ENCODE measurements at places on chromosomes 12 and 14.

DNA sequence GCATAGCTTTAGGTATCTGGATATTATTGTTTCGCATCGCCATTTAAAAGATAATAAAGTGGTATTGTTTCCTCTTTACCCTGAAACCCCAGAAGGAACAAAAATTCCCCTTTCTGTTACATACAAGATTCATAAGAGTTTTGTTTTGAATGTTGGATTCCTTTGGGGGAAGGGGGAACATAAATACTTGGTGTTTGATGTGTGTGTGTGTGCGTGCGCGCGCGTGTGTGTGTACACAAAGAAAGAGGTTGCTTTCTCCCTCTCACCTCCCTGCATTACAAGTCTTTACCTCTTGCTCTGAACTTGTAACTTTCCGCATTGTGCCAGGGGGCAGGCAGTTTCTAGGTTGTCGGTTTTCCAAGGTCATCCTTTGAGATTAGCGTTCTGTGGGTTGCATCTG is 76.4 kb downstream of the GPATCH2L start:
- no peak for DNase-seq

- no peak for DNase-seq
These were observed 36.7 kb downstream of the TMEM116 start for GRCh38 chr12:111976291-111976690.

GRCh38 chr14:94649543-94650443 is 37.6 kb downstream of the SERPINA3 start:
- no peak for DNase-seq

DNA sequence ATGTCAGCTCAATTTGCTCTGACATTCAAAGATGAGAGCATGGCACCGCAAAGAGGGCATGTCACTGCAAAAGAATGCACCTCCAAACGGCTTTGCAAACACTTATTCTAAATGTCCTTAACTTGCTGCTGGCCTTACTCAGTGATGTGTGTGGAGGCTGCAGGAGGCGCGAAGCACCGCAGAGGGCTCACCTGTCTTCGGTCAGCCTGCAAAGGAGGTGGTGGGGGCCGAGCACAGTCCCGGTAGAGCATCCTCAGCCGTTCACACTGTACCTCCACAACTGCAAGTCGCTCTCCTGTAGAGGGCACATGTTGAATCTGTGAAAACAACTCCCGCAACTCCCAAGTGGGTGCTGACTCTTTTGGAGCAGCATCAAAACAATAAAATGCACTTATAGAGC is 93.8 kb downstream of the TRAFD1 start:
- no peak for DNase-seq

DNA sequence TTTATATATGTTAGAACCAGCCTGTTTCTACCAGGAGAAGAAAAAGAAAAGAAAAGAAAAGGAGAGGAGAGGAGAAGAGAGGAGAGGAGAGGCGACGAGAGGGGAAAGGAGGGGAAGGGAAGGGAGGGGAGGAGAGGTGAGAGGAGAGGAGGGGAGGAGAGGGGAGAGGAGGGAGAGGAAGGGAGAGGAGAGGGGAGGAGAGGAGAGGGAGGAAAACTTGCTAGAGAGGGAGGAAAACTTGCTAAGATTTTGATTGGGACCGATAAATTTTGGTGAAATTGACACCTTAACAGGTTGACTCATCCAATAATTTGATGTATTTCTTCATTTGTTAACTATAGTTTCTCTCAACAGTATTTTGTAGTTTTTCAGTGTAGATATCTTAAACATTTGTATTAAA is 164.0 kb upstream of the SYT1 start:
- DNase-seq, result no peak

- no peak for DNase-seq
These were observed 9.0 kb downstream of the TAPBPL start for GRCh38 chr12:6460751-6461371.

DNA sequence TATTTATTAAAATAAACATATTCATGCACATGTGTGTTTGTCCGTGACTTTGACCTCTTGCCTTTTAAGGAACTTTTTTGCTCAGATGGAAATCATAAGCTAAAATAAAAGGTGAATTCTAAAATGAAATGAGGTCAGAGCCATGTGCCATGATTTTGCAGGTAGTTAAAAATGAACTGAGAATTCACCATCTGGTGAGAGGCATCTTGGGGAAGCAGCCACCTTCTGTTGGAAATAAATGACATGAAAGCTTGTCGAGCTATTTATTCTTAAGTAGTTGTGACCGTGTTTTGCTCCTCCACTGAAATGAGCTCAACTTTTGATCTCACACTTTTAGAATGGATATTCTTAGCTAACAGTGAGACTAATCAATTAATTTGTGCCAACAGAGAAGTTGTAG is 56.8 kb upstream of the CNOT2 start:
- no peak for DNase-seq

GRCh38 chr14:32085182-32085844 is 8.2 kb downstream of the ARHGAP5 start:
- no peak for DNase-seq

DNA sequence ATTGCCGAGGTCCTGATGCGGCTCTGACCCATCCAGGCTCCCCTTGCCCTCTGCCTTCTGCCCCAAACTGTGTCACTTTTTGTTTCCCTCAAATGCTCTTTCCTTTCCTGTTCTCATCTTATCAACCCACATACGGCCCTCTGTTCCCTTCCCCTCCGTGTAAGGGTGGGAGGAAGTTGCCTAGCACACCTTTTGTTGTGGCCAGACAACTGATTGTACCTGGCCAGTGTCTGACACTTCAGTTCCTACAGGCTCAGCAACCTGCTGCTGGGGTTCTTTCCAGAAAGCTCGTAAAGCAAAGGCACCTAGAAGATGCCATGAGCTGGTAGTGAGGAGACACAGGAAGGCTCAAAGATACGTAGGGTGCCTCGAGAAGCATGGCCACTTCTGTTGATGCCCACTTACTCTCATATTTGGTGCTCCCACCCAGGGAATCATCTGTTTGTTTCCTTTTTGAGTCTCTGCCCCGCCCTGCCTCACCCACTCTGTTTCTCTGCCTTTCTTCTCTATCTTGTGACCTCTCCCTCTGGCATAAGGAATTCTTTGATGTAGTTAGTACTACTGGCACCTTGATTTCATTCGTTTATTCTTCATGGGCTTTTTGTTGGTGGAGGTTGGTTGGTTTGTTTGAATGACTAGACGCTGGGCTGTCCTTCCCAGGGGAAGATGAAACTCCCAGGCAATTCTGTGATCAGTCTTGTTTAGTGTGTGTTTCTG is 152.4 kb upstream of the FKBP4 start:
- DNase-seq, result no peak

GRCh38 chr14:100486025-100486828 is 101.0 kb downstream of the BEGAIN start:
- DNase-seq, result no peak

- no peak for DNase-seq
These were observed 17.5 kb downstream of the GSTZ1 start for GRCh38 chr14:77338302-77338701.

DNA sequence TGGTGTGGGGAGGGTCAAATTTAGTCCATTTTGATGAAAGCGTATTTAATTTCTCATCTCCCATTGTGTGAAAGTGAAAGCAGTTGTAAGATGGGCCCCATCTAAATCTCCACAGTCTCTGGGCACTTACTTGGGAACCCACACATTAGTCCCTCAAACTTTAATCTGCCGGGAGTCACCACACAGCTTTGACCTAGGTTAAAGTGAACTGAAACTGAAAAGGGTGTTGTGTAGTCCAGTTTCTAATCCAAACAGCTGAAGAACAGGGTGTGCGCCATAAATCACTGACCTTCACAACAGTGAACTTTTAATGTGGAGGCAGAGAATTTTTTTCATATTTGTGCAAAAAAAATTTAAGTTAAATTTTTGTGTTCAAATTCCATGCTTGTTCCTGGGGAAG is 48.4 kb upstream of the PTPRO start:
- DNase-seq, result no peak

DNA sequence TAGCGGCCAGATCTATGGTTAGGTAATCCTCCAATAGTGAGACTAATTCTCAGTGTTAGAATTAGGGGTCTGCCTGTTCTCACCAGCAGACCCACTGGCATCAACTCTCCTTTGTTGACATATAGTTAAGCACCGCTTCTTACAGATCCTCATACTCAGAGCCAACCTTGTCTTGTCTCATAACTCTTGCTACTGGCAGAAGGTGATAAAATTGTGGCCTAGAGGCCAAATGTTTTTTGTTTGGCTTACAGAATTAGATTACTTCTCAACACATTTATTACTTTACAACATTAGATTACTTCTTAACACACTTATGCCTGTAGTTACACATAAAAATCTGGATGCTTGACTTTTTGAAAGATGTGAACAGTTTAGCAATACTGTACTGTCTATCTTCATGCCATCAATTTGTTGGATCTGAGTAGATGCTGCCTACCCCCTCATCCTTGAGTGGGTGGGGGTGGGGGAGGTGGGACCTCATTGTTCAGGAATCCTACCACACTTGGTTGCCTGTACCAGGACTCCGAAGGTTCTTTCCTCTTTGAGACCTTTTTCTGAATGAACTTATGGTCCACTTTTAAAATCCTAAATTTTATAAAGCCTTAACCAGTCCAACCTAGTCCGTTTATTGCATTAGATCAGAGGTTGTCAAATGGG is 7.0 kb downstream of the MTHFD1 start:
- no peak for DNase-seq
